Effector memory CD8-positive, alpha-beta T cell (primary cell): ENCODE measurements at places on chromosomes 6 and 20.

- DNase-seq = no peak
- H3K36me3 ChIP-seq = no peaks in the 10 kb centered on the region
- H3K4me3 ChIP-seq = no peak overlapping the region
- no peaks in the 10 kb centered on the region for H3K4me1 ChIP-seq
Observed at GRCh38 chr20:15317546-15318232, 980.3 kb upstream of the FLRT3 start.

DNA sequence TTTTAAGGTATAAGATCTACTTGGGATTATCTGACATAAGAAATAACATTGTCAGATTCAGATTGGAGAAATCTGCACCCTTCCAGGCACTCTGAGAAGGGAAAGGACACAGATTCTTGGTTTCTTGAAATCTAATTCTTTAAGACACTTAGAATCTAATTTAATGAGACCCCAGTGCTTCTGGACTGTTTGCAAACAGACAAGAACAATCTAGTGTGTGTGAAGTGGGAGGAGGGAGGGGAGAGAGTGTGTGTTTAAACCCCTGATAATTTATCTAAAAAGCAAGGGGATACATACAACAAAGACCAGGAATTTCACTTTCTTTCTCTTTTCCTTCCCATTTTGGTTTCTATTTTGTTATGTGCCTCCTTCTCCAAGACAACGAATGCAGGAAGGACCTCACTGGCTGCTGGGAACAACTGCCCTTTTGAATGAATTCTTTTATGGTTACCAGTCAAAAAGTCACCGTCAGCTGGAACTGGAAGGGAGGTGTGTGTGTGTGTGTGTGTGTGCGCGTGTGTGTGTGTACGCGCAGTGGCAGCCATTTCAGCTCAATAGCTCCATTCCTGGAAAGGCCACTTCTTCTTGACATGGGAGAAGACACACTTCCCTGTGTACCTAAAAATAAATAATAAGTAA, 129.4 kb downstream of the BCAS1 start:
- no peak overlapping the region for H3K27ac ChIP-seq
- no peak overlapping the region for H3K4me3 ChIP-seq
- DNase-seq = no peak

- no peaks in the 10 kb centered on the region for H3K36me3 ChIP-seq
- H3K27me3 ChIP-seq = peaks cover 24% of the 10 kb centered on the region
- no peak for DNase-seq
- no peaks in the 10 kb centered on the region for H3K4me1 ChIP-seq
Observed at GRCh38 chr20:1242530-1242929, 16.7 kb downstream of the RAD21L1 start.

DNA sequence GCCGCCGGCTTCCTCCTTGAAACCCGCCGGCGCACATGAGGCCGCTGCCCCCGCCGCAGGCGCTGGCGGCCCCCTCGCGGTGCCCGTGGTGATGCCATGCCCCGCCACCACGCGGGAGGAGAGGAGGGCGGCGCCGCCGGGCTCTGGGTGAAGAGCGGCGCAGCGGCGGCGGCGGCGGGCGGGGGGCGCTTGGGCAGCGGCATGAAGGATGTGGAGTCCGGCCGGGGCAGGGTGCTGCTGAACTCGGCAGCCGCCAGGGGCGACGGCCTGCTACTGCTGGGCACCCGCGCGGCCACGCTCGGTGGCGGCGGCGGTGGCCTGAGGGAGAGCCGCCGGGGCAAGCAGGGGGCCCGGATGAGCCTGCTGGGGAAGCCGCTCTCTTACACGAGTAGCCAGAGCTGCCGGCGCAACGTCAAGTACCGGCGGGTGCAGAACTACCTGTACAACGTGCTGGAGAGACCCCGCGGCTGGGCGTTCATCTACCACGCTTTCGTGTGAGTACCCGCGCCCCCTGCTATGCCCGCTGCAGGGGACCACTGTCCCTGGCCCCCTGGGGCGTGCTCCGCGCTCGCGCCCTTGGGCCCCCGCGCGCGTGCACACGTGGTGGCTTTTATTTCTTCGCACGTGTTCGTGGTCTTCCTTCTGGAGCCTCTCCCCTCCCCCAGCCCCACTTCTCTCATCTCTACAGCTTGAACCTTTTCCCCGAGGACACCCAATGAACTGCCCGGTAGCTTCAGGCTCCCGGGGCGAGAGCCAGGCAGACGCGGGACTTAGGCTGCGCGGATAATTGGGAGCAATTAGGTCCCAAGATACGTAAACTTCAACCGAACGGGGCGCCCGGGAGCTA, 453 bp downstream of the KCNQ5 start:
- H3K27me3 ChIP-seq = no peaks in the 10 kb centered on the region
- H3K27ac ChIP-seq = peak overlapping the region; percentile 36
- H3K36me3 ChIP-seq = peaks cover 3% of the 10 kb centered on the region
- DNase-seq = peak; percentile 38
- peaks cover 48% of the 10 kb centered on the region for H3K4me1 ChIP-seq

DNA sequence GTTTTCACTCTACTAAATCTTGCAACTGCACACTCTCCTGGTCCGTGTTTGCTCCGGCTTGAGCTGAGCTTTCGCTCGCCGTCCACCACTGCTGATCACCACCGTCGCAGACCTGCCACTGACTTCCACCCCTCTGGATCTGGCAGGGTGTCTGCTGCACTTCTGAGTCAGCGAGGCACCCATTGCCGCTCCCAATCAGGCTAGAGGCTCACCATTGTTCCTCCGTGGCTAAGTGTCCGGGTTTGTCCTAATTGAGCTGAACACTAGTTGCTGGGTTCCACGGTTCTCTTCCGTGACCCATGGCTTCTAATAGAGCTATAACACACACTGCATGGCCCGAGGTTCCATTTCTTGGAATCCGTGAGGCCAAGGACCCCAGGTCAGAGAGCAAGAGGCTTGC, 98.6 kb upstream of the GPR6 start:
- no peak overlapping the region for H3K27ac ChIP-seq
- no peaks in the 10 kb centered on the region for H3K36me3 ChIP-seq
- no peak for DNase-seq
- peaks cover 32% of the 10 kb centered on the region for H3K27me3 ChIP-seq
- H3K4me3 ChIP-seq = no peak overlapping the region

DNA sequence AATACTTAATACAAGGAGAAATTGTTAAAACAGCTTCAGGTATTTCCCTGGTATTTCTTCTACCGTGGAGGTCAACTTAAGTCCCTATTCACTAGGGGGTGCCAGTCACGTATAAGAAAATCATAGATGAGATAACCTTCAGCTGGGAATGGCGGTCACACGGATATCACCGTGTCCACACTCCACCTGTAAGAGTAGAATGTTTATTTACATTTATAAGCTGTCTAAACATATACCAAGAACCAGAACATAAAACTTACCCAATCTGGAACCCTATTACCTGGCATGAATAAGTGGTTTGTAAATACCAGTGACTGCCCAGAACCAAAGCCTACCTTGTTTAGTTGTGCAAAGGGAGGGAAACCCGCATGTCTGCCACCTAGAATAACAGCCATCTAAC, 1.9 kb upstream of the ELOVL4 start:
- no peak overlapping the region for H3K4me3 ChIP-seq
- DNase-seq = peak; percentile 67
- peaks cover 25% of the 10 kb centered on the region for H3K4me1 ChIP-seq
- H3K36me3 ChIP-seq = peaks cover 5% of the 10 kb centered on the region
- H3K27me3 ChIP-seq = peaks cover 6% of the 10 kb centered on the region
- H3K27ac ChIP-seq = peak overlapping the region; percentile 15

GRCh38 chr20:4074877-4075455, 59.6 kb upstream of the RNF24 start:
- H3K27ac ChIP-seq = no peak overlapping the region
- H3K4me1 ChIP-seq = no peaks in the 10 kb centered on the region
- H3K4me3 ChIP-seq = no peak overlapping the region
- H3K27me3 ChIP-seq = no peaks in the 10 kb centered on the region
- H3K36me3 ChIP-seq = no peaks in the 10 kb centered on the region
- no peak for DNase-seq

DNA sequence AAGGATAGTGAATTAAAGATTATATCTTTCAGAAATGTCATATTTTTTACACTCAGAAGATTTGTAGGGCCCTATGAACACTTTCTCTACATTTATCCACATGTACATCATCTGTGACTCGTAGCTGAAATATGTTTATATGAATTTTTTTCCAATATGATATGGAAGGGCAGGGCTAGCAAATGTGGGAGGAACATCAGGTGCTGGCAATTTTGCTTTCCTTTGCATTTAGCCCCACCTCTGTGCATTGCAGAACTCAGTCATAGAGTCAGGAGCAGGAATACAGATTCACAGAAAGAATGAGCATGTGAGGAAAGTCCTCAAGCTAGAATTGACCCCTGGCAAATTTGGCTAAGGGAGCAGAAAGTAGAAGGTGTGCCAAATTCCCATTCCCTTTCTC, 129.9 kb downstream of the CRYBG1 start:
- no peak overlapping the region for H3K4me3 ChIP-seq
- H3K4me1 ChIP-seq = no peaks in the 10 kb centered on the region
- peaks cover 8% of the 10 kb centered on the region for H3K27me3 ChIP-seq
- H3K36me3 ChIP-seq = no peaks in the 10 kb centered on the region
- DNase-seq = no peak
